ENCODE measurements at places on chromosomes 4 and X. TPM values are rescaled to one million over a fixed set of nuclear protein-coding genes. Genes with fewer than 3 reads are reported as not detected.

LRP2BP gene
- not detected for total RNA-seq

CFAP299 gene
- not detected for total RNA-seq

FANCB gene
- 19.5 TPM for total RNA-seq

CTAG1B gene
- total RNA-seq: not detected

APLN gene
- total RNA-seq: 1.2 TPM
